ENCODE measurements at places on chromosomes 1 and 21.

DNA sequence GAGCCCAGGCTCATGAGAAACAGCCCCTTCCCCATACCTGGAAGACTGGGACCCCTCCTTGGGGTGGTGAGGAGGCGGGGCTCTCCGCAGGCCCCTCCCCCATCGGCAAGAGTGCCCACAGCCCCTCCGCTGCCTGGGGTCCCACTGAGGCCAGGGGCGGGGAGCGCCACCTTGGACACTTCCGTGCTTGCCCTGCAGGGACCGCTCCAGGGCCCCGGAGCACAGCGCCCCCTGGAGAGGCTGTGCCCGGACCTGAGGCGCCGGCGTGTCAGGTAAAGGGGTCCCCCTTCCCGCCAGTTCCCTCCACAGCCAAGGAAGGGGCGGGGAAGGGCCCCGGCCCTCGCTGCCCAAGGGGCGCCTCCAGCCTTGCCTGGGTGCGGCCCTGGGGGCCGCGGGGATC is 21.5 kb downstream of the INAVA start:
- DNase-seq = no peak

DNA sequence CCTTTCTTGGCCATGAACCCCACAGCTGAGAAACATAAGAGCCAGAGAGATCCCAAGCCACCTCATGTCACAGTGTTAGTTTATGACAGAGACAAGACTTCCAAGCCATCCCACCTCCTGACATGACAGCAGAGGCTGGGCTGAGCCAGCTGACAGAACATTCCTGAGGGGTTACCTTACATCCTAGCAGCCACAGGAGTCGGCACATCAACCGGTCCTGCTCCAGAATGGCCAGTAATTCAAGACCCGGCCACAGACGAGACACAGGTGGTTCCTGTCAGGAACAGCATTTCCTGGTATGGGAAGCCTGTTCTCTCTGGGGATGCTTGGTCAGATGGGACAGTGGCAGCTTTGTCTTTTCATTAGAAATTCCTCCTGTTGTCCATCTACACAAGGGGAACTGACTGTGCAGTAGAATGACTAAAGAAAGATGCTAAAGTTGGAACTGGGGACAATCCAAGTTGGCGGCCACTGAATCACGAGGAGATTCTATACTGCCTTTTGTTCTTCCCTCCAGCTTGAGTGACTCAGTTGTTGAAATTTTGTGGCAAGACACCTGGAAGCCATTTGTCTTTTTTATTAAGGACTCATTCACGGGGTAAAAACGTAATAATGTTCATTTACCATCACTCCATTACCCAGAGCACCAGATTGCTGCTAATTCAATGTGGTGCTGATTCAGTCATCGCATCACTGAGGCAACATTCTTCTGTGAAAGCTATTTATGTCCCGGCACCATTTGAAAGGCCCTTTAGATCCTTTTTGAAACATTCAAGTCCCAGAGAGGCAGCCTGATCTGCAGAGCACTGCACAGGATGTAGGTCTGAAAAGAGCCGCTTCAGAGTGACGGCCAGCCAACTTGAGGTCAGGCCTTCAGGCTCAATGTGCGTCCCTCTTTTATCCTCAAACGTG is 37.2 kb upstream of the NPL start:
- no peak for DNase-seq

DNA sequence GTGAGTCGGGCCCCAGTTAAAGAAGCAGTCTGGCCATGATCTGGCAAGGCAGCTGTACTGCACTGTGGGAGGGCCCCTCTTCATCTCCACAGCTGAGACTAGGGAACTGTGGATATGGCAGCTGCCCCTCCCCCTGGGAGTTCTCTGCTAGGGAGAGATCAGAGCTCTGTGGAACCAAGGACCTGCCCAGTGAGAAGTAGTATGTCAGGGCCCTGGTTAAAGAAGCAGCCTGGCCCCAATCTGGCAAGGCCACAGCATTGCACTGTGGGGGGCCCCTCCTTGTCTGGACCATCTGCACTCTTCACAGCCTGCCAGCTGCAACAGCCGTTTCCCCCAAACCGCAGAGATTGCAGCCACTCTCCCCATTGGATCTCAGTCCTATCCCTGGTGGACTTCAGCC is 208.5 kb downstream of the DNAH14 start:
- no peak for DNase-seq

- no peak for DNase-seq
Observed at GRCh38 chr1:32321712-32322291, 14.2 kb downstream of the MARCKSL1 start.

DNA sequence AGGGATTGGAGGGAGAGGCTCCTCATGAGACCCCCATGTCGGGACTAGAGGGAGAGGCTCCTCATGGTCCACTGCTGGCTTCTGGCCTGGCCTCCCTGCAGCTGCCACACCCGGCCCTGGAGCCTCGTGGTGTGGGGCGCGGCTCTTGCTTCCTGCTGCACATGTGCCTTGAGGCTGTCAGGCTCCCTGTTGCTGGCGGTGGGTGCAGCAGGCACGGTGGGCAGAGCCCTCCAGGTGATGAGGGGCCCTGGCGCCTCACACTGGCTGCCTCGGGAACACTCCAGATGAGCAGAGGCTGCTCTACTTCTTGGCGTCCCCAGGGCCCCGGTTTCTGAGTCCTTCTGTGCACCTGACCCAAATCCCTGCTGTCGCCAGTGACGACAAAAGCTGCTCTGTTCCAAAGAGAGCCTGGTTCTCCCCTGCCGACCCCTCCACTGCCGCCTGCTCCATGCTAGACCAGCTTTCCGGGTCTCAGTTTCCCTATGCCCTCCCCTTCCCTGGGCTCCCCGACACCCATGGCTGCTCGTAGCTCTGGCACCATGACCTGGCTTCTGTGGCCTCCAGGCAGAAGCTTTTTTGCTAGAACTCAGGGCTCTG is 9.7 kb upstream of the ATAD3B start:
- DNase-seq = no peak

GRCh38 chr1:56450004-56450666 is 129.2 kb downstream of the PLPP3 start:
- no peak for DNase-seq

DNA sequence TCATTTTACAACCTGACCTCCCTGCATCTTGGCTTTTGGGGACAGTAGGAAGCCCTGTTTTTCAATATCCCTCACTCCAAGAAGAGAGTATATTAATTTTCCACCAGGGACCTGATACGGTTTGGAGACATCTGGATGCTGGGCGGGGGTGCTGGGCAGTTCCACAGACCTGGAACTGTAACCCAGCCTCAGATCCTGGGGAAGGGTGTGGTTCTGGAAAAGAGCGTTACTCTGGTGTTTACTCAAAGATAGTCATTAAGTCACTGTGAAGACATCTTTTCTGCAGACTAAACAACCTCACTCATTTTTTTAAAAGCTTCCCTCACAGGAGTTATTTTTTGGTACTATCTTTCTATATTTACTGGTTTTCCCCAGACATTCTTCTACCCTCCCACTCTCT is 189.8 kb downstream of the CLIC6 start:
- DNase-seq = no peak

GRCh38 chr1:218482683-218483082 is 137.5 kb downstream of the TGFB2 start:
- DNase-seq = no peak

DNA sequence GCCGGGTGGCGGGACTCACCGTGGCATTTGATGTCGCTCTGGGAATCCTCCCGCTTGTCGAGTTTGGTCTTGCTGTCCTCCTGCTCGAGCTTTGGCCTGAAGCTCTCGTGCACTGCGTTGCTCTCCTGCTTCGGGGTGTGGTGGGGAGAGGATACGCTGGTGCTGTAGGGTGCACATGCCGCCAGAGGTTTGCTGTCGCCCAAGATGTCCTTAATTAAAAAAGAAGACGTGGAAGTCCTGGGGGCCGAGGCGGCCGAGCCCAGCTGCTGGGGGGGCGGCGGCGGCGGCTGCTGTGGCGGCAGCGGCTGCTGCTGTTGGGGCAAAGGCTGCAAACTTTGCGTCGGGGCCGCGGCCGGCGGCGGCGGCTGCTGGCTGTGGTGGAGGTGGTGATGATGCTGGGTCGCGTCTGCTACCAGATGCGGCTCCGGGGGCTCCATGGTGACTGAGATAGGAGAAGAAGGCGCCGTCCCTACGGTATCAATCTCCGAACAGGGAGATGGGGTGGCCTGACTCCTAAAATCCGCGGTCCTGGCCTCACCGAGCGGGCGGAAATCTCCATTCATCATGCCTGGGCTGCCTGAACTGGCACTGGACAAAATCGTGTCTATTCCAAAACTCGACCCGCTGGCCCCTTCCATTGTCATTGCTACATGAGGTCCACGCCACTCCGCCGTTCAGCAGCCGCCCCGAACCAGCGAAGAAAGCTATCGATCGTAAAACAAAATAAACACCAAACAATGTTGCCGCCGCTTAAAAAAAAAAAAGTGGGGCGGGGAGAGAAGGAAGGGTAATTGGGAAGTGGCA is at the start of gene BARHL2:
BARHL2 (minus strand) TSS at position 751 of the 804 bp plus-strand sequence; CDS start at position 644, 107 bp downstream.
- no peak for DNase-seq

DNA sequence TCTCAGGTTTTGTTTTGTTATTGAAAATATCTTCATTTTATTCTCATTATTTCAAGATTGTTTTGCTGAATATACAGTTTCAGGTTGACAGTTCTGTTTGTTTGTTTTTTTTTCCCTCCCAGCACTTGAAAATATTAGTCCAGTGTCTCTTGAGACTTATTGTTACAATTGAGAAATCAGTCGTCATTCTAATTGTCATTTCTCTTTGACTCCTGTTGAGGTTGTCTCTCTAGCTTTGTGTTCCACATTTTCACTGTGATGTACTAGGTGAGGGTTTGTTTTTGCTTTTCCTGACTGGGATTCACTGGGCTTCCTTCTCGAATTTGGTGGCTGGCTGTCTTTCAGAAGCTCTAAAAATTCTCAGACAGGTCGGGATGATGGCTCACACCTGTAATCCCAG is 443.2 kb upstream of the VAMP3 start:
- DNase-seq = no peak

GRCh38 chr1:171715813-171716251 is 26.0 kb downstream of the VAMP4 start:
- no peak for DNase-seq

- DNase-seq = peak; percentile 65
Observed at GRCh38 chr1:236103646-236104218, 38.6 kb upstream of the GPR137B start.

DNA sequence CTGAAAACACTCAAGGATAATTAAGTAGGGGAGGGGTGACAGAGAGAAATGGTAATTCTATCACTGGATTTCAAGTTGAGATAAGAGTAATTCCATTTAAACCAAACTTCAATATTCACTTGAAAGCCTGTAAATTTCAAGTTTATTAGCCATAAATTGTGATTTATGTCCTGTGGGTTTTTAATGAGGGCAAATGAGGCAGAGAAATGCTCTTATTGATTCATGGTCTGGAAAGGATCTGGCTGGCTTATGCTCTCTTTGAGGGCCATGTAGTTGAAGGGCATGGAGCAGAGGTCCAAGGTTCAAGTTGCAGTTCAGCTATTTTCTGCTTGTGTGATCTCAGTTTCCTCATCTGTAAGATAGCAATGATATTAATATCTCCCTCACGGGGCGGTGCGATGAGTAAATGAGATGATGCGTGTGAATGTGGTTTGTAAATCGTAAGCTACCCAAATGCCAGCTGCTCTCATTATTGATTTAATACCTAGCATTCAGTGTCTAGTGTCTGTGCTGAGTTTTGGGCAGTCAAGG is 12.3 kb downstream of the OLFML3 start:
- DNase-seq = no peak

DNA sequence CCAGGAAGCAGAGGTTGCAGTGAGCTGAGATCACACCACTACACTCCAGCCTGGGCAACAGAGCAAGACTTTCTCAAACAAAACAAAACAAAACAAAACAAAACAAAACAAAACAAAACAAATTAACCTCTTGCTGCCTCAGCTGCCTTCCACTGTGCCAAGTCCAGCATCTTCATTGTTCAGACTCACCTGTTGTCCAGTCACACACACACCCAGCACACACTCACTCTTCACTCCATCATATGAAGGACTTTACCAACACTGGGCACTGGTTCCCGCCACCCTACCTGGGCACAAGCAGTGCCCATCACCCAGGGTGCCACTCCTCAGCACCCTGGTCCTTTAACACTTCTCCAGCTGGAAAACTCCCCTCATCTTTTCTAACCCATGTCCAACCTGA is 14.6 kb downstream of the PYCR2 start:
- no peak for DNase-seq

GRCh38 chr1:179753061-179753460 is 10.0 kb downstream of the FAM163A start:
- DNase-seq = no peak

DNA sequence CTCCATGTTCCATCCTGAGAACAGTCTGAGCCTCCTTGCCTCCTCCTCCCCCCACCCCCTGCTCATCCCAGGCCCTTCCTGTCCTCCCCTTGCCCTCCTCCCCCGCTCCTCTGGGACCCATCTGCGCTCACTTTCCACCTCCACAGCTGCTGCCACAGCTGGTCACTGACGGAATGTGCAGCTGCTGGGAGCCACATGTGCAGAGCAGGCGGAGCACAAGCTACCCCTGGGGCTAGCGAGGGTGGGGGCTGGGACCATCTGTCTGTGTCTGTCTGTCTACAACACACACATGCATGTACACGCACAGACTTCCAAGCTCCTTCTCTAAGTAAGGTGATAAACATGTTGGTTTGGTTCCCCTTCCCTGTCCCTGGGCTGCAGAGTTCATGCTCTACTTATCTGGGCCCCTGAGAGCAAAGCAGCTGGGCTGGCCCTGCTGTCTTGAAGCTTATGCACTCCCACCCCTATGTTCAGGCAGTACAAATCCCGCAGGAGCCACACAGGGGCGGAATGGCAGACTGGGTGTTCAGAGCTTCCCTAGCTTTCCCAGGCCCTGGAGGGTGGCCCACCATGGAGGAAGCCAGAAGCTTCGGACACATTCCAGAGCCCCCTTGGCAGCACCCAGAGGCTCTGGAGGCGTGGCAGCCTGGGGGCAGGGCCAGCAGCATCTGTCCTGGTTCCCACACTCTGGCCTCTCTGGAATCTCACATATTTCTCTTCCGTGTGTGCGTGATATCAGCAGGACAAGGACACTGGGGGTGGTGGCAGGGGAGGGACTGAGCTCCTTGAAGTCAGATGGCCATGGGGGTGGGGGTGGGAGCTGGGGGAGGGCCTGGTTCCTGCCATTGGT is 7.0 kb upstream of the HEYL start:
- DNase-seq = no peak

DNA sequence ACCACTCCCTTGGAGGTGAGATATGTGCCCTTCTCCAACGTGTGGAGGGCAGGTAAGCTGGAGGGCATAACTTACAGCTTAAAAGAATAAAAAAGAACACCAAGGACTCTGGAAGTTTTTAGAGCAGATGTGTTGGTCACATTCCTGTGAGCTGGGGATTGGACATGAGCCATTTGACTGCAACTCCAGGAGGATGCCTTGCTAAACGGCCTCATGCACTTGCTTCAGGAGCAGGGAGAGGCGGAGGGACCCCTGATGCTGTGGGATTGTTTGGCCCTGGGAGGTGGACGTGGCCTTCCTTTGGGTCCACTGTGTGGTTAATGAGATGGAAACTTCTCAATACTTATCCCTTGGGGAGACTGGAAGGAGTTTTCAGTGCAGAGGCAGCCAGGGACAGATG is 185.6 kb downstream of the RHOU start:
- DNase-seq = no peak
